ENCODE measurements at places on chromosomes 4 and X. TPM values are rescaled to one million over a fixed set of nuclear protein-coding genes. Genes with fewer than 3 reads are reported as not detected.

GRCh38 chr4:23269566-23269965, 576.8 kb downstream of the GBA3 start:
- no peak for DNase-seq

DNA sequence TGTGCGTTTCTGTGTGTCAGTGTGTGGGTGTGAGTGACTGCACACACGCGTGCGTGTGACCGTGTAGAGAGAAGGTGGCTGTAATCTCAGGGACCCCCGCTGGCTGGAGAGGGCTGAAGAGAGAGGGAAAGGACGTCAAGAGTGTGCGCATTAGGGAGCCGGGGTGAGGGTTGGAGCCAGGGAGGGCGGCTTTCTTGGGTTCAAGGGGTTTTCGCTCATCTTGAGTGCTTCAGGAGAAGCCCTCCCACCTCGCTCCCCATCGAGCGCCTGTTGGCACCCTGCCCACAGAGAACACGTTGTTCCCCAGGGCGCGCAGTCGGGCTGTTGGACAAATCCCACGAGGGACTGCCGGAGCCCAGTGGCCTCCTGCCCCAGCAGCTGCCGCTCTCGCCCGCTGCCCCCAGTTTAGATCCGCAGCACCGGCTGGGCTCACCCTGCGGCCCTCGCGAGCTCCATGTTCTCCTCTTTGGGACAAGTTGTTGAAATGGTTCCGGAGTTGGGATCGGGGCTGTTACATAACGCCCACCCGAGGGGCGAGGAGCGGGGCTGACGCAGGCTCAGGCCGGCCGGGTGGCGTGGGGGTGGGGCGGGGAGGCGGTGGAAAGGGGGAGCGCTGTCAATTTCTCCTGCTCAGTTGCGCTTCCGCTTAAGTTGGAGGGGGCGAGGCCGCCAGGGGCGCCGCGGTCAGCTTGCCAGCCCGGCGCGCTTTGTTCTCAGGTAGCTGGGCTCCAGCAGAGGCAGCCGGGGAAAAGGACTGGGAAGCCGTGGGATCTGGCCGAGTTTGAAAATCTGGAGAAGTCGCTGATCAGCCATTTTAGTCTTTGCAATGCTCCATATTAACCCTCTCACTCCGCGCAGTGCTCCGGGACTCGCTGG, 1.6 kb downstream of the GRIA2 start:
- DNase-seq, result no peak

- peak; percentile 87 for DNase-seq
These were observed 219.6 kb downstream of the PTTG2 start for GRCh38 chr4:38179690-38180377.

DNA sequence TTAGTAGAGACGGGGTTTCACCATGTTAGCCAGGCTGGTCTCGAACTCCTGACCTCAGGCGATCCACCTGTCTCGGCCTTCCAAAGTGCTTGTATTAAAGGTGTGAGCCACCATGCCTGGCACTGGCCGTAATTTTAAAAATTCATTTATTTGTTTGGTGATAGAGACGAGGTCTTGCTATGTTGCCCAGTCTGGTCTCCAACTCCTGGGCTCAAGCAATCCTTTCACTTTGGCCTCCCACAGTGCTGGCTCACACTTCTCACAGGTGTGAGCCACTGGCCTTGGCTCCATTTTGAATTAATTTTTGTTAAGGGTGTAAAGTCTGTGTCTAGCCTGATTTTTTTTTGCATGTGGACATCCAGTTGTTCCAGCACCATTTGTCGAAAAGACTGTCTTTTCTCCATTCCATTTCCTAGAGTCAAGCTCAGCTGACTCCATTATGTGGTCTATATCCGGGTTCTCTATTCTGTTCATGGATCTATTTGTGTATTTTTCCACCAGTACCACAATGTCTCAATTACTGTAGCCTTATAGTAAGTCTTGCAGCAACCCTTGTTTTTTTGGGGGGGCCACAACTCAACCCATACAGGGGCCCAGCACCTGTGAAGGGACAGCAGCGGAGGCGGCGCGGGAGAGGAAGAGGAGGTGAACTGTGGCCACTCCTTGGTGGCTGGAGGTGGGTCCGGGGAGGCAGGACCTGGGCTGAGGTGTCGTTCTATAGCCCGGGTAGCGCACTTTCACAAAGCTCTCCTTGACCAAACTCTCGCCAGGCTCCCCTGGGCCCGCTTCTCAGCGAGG, 1.5 kb upstream of the NSD2 start:
- DNase-seq, result no peak

- no peak for DNase-seq
These were observed 350.9 kb downstream of the RPA4 start for GRCh38 chrX:97234471-97235081.

- DNase-seq, result no peak
These were observed 97.1 kb downstream of the NFKB1 start for GRCh38 chr4:102598086-102598761.

DNA sequence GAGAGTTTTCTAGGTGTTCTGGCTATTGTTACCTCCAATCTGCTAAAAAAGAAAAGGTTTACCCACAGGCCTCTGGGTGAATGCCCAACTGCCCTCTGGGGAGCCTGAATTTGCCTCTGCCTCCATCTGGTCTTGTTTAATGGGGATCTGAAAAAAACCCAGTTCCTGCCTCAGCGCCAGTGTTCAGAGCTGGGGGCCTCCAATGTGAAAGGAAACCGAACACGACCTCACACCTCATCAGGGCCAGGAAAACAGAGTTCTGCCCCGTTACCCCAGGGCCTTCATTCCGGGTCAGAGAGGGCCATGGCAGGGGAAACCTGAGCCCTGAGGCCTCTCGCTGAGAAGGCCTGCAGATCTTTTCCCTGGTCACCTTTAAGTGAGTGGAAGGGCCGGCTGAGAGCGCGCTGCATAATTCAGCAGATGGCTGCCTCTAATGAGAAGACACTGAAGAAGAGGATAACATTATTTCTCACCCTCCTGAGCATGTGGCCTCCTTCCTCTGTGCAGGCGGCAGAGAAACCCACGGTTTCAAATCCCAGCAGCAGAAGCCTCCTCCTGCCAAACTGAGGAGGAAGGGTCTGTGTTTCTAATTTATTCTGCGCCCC, 6.8 kb downstream of the SEPTIN6 start:
- DNase-seq, result no peak

DNA sequence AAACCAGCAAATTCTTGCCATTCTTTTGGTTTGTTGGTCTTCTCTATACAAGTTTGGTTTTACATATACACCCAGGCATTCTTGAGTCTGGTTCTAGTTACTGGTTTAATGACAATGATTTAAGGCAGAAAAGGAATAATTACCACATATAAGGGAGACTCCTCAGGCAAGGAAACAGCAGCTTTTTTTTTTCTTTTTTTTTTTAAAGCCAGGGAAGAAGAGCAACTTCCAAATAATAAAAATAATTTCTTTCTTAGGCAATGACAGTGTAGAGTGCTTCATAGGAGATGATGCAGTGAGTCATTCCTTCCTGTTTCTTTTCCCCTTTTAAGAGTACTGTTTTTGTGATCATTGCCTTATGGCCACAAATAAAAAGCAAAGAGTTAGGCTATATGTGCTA, 289.7 kb downstream of the DKK2 start:
- DNase-seq, result no peak

GRCh38 chr4:52751487-52751911, 274 bp upstream of the ERVMER34-1 start:
- DNase-seq, result peak; percentile 83

DNA sequence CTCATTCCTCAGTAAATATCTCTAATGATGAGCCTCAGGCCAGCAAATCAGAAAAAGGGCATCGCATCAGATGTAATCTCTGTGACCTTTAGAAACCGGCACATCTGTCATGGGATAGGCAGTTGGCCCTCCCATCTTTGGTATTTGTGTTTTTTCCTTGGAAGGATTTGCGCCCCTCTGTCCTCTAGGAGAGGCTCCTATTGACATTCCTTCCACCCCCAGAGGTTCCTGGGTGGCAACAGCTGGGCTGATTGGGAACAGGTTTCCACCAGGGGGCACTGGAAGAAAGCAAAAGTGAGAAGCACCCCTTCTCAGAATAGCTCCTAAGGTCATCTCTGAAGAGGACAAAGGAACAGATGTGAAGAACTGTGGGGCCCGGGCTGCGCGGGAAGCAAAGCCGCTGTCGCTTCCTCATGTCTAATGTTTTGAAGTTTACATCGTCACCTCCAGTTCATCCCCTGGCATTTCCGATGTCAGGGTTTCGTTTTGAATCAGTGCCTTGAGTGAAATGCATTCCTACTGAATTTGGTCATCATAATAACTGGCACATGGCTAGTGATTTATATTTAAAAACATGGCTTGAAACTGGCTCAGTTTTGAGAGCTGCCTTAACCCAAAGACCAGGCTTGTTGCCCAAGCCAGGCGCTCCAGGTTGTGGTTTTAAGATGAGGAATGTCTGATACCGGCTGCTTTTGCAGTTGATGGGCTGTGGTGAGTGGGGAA, 6.2 kb downstream of the TXK start:
- peak; percentile 79 for DNase-seq

DNA sequence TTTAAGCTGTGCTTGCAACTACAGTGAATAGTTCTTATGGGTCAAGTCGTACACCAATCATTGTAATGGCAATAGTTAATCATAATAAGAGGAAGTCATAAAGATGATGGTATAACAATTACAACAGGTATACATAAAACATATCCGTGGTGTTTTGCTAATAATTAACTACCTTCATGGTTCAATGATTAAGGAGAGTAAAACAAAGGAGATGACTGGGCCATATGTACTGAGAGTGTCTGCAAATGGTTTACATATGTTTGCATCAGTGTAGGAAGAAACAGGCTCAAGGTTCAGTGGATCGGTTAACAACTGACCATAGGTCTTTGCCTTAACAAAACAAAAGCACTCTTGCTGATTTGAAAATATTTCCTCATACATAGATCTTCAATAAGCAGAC, 253.0 kb downstream of the COX7B2 start:
- DNase-seq, result no peak

- no peak for DNase-seq
These were observed 9.6 kb upstream of the MAP7D3 start for GRCh38 chrX:136260776-136261175.

GRCh38 chr4:152665691-152666395, 14.0 kb downstream of the TMEM154 start:
- DNase-seq, result no peak

DNA sequence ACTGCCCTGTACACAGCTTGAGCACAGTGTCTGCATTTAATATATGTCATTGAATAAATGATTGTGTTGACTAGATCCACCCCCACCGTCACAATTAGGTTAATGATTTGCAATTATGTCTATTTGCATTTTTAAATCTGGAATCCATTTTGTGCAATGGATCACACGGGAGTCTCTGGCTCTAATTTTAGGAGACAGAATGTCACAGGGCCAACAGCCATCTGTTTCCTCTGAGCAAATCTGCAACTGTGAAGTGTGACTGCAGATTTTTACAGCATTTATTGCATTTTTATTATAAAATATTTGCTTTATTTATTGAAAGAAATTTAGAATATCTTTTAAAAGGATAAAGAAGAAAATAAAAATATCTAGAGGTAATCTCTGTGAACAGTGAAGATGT, 316.8 kb downstream of the HS3ST1 start:
- no peak for DNase-seq

- DNase-seq, result no peak
These were observed 483.6 kb downstream of the BCOR start for GRCh38 chrX:39613997-39614679.

DNA sequence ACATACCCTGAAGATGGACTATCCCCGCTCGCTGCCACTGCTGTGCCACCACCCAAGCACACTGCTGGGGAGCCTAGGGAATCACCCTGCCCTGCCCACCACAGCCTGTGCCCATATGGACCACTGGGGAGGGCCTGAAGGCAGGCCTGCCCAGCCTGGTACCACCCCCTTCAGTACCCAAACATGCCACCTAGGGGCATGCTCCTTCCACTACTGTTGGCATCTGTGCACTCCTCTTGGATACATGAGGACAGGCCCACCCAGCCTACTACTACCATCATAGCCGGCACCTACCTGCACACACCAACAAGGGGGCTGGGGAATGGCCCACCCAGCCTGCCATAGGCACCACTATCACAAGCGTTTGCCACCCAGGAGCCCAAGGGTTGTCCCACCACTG, 30.1 kb upstream of the PRDX4 start:
- DNase-seq, result no peak

- DNase-seq, result no peak
These were observed 34.9 kb downstream of the MGST2 start for GRCh38 chr4:139700568-139700967.

DNA sequence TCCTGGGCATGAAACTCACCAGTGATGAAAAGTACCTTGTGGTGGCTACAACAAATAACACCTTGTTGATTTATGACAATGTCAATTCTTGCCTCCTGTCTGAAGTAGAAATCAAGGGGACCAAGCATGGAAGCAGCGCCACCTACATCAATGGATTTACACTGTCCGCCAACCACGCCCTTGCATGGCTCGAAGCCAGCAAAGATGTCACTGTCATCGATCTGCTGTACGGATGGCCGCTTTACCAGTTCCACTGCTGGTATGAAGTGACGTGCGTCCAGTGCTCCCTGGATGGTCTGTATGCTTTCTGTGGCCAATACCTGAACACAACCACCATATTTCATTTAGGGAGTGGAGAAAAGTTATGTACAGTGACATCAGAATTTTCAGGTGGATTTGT, 200.5 kb downstream of the NWD2 start:
- DNase-seq, result no peak

GRCh38 chr4:12137575-12137974, 708.9 kb upstream of the HS3ST1 start:
- DNase-seq, result no peak

DNA sequence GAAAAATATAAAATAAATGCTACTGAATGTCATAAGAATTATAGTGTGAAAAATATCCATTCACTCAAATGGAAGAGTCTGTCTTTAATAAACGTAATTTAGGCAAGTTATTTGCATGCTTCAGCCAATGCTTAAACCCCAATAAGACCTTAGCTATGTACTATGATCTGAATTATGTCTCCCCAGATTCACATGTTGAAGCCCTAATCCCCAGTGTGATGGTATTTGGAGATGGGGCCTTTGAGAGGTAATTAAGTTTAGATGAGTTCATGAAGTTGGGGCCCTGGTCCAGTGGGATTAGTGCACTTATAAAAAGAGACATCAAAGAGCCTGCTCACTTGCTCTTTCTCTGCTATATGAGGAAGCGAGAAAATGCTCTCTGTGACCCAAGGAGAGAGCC, 28.7 kb downstream of the SLC39A8 start:
- DNase-seq, result no peak

Gene RHOH
- 0.78 TPM for total RNA-seq

Gene SH2D1A
- total RNA-seq, result 0.19 TPM

Gene STPG2
- total RNA-seq, result 0.19 TPM

Gene ARHGAP10
- 41.8 TPM for total RNA-seq

Gene IL1RAPL1
- total RNA-seq, result 0.73 TPM

Gene TIMP1
- 255 TPM for total RNA-seq

Gene FGB
- not detected for total RNA-seq

Gene CNGA1
- 0.89 TPM for total RNA-seq

Data from cardiac septum (tissue), 1 donor.